ENCODE measurements at places on chromosomes 7 and 10.

DNA sequence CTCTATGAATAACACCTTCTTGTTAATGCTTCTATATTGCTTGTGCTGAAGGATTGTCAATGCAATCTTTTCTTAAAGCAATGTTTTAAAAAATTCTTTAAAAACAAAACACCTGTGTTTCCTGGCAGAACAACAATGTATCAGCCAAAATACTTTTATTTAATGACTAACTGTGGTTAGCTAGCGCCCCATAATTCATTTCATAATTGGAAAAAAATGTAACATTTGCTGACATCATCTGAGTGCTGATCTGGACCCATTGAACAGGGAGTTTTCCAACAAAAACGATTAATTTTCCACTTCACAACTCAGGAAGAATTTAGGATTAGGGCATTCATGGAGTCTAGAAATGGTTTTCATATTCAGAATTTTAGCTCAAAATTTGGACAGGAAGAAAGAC lies 137.6 kb upstream of the CDK6 start:
- no peak for DNase-seq

- peak; percentile 63 for DNase-seq
These were observed 50.4 kb downstream of the DNAJB6 start for GRCh38 chr7:157386979-157387800.

DNA sequence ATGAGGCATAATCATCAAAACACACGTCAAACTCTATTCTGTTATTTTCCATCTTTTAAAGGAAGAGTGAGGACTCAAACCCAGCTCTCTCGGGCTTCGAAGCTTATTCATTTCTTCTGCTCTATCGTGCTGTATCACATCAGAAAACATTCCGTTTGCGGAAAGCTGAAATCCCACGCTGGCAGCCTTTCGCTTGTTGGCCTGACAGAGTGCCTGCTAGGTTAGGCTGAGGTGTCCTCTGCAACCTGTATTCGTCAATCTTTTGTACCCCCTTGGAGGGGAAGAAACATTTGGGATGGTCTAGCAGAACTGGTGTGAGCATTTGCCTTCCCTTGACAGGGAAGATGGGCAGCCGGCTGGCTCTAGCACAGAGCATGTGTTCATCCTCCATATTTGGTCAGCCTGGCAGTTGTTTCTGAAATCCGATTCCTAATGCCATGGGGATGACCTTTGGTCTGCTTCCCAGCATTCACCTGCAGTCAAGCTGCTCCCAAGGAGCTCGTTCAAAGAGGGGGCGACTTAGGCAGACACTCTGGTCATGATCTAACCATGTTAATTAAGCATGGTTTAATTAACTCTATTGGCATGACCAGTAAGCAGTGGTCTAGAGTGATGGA lies 55.2 kb downstream of the TACC2 start:
- DNase-seq: peak; percentile 63

DNA sequence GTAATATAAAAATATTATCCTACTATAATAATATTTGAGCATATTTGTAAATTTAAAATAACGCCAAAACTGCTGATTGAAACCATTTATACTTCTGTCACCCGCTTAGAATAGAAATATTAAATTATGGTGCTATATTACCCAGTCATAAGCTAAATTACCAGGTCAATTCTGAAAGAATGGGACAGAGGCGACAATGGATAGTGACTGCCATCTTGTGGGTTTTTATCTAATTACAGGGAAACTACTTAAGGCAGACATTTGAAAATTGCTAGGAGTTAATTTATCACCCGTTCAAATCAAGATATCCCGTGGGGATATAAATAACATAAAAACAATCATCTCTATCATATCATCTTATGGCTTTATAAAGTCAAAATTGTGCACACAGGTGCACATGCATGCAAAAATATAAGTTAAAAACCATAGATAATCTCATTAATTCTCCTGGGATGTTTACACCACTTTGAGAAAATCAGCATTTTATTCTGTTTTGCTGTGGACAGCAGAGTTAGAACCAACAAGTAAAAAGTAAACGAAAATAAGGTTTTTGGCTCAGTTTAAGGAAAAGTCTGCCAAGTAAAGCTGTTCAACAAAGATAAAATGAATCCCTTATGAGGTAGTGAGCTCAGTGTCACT lies 41.3 kb upstream of the HPSE2 start:
- peak; percentile 48 for DNase-seq

DNA sequence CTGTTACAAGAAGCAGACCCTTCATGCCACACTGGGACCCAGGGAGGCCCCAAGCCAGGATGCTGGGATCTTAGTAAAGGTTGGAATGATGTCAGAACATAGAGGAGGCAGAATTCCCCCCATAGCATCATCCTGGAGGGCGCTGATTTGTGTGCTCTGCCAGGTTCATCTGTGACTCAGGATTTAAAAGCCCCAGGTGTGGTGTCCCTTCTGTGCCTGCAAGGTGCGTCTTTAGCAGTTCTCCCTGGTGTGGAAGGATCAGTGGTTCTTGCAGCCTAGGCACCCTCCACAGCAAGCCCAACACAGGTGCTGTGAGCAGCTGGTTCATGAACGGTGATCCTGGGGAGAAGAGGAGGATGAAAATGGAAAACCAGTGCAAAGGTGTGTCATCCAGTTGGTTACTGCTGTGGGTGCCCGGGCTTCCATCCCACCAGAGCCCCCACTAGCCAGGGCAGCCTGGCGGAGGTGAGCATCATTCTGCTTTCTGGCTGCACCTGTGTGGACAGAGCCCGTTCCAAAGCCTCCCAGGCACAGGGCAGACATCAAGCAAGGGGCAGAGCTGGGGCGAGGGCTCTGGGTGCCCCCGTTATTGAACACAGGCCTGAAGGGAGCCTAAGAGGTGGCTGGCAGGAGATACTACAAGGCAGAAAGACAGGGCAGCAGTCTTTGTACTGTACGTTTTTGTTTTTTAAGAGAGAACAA lies 49.5 kb downstream of the IKZF1 start:
- no peak for DNase-seq

GRCh38 chr10:71831646-71832552 lies 19.2 kb downstream of the PSAP start:
- DNase-seq: no peak

- no peak for DNase-seq
These were observed 45.1 kb downstream of the CNNM2 start for GRCh38 chr10:102962951-102963755.

GRCh38 chr10:4804465-4804864 lies 21.5 kb upstream of the AKR1E2 start:
- no peak for DNase-seq

DNA sequence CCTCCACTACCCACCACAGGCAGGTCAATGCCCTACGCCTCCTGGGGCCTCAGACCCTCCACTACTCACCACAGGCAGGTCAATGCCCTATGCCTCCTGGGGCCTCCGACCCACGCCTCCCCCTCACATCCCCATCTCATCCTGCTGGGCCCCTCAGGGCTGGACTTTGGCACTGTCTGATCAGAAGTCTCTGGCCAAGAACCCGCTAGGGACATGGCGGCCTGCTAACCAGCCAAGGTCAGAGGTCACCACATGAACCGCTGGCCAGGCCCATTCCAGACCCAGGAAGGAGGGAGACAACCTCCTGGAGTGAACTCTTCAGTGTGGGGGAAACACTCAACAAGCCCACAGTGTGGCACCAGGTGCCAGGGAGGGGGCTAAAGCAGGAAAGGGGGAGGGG lies 55.8 kb downstream of the STK32C start:
- no peak for DNase-seq

- no peak for DNase-seq
These were observed 15.1 kb downstream of the TRUB1 start for GRCh38 chr10:114953047-114953446.

DNA sequence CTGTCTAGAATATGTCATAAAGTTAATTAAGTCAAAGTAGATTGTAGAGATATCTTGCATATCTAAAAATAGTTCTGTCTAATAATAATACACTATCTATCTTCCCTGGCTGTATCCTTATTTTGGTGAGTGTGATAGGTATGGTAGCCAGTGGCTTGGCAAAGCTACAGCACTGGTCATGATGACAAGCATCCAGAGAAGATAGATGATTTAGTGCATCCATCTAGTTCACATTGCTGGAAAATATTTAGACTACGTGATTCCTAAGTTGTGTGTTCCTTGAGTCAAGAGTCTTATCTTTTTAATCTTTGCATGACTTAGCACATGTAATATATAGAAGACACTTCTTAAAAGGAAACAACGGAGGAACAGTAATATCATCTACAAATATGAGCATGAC lies 711.2 kb upstream of the KCND2 start:
- DNase-seq: no peak

GRCh38 chr7:45133352-45133751 lies 21.9 kb upstream of the TBRG4 start:
- DNase-seq: no peak

GRCh38 chr10:43923328-43923727 lies 274.6 kb upstream of the ZNF32 start:
- DNase-seq: no peak

- no peak for DNase-seq
These were observed 282.5 kb downstream of the BMPER start for GRCh38 chr7:34187798-34188307.

DNA sequence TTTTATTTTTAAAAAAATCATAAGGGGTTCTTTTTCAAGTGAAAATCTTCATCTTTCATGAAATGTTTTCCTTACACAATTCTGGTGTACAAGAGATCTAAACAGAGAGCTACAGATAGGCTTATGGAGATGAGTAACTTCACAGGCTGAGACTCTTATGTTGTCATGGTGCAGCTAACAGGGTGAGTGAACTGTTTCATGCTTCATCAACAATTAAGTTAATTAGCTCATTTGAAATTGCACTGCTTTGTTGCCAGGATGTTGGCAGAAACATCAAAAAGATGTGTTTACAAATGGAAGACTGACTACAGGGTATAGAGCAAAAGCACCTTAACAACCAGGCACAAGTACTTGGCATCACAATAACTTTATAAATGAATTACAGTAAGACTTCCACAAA lies 230.8 kb downstream of the FOXP2 start:
- DNase-seq: no peak

DNA sequence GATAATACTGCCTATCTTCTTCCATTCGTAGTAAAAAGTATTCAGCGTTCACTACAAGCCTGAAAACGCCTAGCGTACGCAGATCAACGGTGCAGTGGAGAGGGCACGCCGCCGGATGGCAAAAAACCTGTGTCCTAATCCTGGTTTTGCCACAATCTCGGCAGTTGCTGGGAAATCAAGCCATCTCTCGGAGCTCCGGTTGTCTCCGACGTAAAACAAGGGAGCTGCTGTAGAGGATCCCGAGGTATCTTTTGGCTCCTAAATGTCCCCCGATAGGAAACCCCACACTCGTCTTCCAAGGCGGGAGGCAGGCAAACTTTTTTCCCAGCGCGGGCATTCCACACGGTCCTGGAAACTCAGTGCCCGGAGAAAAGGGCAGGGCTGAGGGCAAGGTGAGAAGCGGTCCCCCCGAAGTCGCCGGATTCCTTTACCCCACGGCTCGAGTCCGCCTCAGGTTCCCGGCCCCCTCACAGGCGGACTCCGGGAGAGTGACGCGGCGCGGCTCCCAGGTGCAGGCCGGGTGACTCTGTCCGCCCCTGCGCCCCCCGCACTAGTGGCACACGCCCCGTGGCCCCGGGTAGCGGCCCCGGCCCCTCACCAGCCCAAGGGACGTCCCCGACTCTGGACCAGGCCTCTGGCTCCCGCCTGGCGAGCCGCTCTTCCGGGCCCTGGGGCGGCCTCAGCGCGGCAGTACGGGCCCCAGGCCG lies 649 bp downstream of the IDE start:
- DNase-seq: no peak

DNA sequence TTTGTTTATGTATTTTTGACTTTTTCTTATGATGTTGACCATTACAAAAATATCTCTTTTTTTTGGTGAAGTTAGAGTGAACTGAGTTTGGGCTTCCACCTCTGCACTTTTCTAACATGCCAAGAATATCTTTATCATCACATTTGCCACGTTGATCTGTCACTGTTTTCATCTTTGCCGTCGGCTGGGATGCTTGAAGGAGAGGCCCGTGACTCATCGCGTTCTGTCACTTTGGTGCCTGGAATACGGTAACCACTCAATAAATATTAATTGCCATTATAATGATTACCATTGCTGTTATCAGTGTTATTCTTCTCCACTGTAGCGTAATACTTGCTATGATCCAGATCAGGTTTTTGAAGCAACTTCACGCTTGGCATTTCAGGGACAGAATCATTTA lies 350.8 kb upstream of the PFKP start:
- DNase-seq: no peak

GRCh38 chr10:16944402-16944801 lies 127.2 kb upstream of the RSU1 start:
- DNase-seq: no peak

GRCh38 chr7:2241580-2242540 lies at the start of the genes MRM2 and NUDT1:
MRM2 (minus strand) TSS chr7:2242205; CDS start chr7:2242169, 36 bp downstream.
NUDT1 (plus strand) TSS chr7:2242226; CDS start chr7:2244575, 2,349 bp downstream.
- peak; percentile 83 for DNase-seq

GRCh38 chr10:4136121-4136520 lies 351.1 kb upstream of the KLF6 start:
- DNase-seq: no peak

DNA sequence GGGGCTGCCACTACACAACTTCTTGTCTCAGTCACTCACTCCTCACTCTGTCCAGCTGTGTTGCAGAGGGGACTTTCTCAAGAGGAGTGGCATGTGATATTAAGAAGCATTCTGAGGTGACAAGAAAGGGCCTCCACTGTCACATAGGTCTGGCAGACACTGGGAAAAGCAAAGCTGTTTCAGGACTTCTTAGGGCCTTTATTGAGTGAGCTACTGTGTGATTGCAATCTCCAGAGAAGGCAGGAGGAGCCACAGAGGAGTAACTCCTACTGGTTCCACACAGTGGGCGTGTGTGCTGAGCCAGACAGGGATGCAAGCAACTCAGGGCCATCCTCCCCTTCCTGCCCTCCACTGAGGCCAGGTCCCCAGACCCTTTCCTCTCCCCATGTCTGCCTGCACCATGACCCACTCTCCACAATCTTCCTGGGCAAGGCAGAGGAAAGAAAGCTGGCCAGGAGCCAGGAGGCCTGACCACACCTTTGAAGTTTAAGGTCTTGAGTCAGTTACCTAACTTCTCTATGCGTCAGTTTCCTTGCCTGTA lies 262.0 kb upstream of the ZMIZ1 start:
- no peak for DNase-seq

GRCh38 chr7:29825775-29826529 lies 19.6 kb downstream of the WIPF3 start:
- peak; percentile 34 for DNase-seq

DNA sequence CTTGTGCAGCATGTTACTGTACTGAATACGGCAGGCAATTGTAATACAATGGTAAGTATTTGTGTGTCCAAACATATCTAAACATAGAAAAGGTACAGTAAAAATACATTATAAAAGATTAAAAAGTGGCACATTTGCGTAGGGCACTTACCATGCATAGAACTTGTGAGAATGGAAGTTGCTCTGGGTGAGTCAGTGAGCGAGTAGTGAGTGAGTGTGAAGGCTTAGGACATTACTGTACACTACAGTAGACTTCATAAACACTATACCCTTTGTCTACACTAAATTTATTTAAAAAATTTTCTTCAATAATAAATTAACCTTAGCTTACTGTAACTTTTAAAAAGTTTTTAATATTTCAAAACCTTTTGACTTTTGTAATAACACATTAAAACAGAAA lies 37.5 kb downstream of the BPGM start:
- no peak for DNase-seq

DNA sequence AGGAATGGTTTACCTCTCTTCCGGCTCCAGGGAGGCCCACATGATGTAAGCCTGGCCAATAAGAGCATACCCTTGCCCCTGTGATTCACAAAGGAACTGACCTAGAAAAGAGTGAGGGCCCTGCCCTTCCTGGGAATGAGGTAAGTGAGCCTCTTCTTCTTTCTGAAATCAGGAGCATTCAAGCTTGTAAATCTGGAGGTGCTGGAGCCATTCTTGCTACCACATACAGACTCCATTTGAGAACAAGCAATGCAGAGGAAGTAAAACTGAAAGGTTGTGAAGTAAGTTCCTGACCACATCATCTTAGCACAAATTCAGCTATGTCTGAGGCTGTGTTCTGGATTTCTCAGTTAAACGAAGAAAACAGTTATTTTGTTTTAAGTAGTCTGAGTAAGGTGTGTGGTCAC lies 132.2 kb downstream of the CD36 start:
- no peak for DNase-seq

Measured in NCI-H526 (cell line).